ENCODE measurements at places on chromosomes 16 and 17.

DNA sequence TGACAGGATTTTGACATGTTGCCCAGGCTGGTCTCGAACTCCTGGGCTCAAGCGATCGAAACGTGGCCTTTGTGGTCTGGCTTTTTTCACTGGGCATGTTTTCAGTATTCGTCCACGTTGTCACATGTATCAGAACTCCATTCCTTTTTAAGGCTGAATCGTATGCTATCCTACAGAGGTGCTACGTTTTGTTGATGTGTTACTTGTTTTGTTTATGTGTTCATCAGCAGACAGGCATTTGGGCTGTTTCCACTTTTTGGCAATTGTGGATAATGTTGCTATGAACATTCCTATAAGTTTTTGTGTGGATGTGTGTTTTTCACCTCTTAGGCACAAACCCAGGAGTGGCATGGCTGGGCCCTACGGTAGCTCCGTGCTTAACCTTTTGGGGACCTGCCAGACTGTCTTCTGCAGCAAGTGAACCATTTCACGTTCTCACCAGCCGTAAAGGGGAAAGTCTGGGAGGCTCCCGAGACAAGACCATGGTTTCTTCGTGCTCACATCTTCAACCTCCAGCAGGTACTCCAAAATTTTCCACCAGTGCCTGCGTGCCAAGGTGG is 26.9 kb downstream of the ADCY9 start:
- no peak for ATAC-seq

DNA sequence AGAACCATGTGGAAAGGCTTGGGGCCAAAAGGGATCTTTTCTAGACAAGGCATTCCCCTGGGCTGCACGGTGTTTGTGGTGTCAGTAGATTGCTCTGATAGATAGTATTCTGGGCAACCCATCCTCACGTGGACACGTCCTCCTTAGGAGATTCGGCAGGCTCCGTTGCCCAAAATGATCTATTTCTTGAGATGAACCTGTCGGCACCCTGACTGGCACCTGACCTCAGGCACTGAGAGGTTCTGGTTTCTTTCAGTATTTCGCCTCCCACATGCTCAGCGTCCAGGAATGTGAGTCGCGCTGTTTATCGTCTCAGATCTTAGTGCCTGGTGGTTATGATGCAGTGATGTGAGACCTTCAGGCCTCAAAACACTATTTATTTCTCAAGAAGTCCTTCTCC is 89.7 kb downstream of the MARCHF10 start:
- no peak for ATAC-seq

- ATAC-seq, result no peak
Observed at GRCh38 chr16:1533443-1533951, at the start of gene TMEM204. Gene TMEM204, plus strand, starts transcription at chr16:1533666. Its CDS starts 610 bp downstream, at chr16:1534276.

GRCh38 chr16:55323637-55324271 is at the start of gene IRX6:
Gene IRX6, plus strand, starts transcription at chr16:55324203. Its CDS starts 889 bp downstream, at chr16:55325092.
- peak; percentile 85 for ATAC-seq

GRCh38 chr17:28857905-28858800 is 3.3 kb downstream of the ERAL1 start:
- no peak for ATAC-seq

DNA sequence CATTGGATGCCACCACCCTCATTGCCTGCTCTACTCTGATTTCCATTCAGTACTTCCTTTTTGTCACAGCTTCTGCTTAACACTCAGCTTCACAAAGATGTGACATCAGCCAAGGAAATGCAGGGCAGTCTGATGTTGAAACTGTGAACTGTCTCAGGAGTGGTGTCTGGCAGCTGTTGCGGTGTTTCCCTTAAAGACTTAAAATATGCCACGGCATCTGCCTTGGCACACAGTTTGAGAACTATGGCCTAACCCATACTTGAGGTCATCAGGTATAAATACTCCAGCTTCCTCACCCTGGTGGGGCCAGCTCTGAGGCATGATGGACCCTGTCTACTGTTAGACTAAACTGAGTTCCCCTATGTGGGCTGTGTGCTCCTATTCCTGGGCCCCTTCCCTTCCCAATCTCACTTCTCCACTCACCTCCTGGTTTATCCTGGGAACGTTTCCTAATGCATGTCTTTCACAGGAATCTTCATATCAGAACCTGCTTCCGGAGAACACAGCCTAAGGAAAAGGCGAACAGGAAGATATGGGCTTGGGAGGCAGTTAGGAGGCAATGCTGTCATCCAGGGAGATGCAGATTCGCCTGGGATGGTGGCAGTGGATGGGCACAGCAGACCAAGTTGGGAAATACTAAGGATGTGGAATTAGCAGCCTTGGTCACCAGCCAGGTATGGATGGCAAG is 96.5 kb downstream of the WSCD1 start:
- ATAC-seq, result no peak

- no peak for ATAC-seq
Observed at GRCh38 chr17:47735536-47736011, 2.5 kb downstream of the TBX21 start.

- ATAC-seq, result no peak
Observed at GRCh38 chr17:72372185-72372584, 251.4 kb downstream of the SOX9 start.

DNA sequence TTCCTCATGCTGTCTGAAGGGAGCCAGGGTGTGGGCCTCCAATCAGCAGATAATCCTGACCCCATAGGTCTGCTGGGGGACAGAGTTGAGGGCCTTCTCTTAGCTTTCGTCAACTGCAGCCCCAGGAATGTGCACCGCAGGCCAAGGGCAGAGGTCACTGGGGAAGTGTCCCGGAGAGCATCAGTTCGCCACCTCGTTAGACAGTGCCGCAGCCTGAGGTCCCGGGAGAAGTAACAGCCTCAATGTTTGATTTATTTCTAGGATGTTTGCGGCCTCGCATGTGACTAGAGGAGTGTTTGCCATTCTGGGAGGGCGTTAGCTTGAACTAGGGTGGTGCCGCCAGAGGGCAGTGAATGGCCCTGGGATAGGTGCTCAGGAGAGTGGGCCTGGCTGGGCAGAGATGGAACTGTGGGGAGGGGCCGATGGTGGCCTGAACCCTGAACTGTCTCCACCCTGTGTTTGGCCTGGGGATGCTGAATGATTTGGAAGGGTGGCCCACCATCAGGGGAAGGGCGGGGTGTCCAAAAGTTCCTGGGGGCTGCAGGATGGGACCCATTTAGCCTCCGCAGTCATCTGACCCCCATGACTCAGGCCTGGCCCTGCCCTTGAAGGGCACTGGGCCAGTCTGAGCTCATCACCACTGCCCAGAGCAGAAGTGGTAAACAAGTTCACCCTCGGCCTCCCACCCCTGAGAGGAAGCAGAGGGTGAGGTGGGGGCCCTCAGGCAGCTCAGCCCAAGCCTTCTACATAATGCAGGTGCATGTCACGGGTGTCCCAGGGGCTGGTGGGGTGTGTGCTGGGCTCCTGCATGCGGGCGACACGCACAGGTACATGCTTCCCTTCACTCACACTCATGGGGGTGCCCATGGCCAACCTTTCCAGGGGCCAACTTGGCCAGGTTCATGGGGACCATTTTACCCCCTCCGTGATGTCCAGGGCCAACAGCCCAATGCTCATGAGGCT is 12.4 kb upstream of the TAC4 start:
- no peak for ATAC-seq

DNA sequence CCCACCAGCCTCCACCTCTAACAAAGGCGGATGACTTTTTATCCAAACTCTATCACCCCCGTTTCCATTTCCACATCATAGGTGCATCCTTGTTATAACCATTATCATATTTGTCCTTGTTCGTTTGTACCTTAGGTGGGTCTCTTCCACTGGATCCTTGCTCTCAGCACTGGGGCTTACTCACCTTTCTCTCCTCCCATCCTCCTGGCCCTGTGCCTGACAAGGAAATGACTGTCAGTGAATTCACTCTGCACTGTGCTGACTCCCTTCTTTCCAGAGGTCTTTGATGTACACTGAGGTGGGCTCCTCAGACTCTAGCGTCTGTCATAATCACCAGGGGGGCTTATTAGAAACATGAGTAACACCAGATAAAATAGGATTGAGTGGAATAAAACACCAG is 3.1 kb downstream of the GSG1L2 start:
- ATAC-seq, result no peak

DNA sequence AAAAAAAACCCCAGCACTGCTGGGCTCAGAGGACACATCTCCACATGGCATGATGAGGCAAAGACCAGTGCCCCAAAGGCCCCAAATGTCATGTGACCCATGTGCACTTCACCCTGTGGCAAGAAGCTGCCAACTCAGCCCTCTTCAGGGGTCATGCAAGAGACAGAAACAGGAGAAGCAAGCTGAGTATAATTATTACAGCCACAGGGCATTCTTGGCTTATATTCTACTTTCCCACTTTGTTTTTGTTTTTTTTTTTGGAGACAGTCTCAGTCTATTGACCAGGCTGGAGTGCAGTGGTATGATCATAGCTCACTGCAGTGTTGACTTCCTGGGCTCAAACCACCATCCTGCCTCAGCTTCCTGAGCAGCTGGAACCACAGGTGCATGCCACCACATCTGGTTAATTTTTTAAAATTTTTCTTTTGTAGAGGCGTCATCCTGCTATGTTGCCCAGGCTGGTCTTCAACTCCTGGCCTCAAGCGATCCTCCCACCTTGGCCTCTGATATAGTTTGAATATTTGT is 32.7 kb upstream of the LITAF start:
- ATAC-seq, result peak; percentile 47

GRCh38 chr16:3075523-3075915 is 10.1 kb downstream of the IL32 start:
- ATAC-seq, result peak; percentile 80

- ATAC-seq, result no peak
Observed at GRCh38 chr16:85090181-85090580, 22.1 kb downstream of the CIBAR2 start.
